OCI-LY7 (cell line): ENCODE measurements at places on chromosomes 1 and 21.
A peak's percentile ranks its signal among the peaks of the same experiment; 100 is the strongest.

DNA sequence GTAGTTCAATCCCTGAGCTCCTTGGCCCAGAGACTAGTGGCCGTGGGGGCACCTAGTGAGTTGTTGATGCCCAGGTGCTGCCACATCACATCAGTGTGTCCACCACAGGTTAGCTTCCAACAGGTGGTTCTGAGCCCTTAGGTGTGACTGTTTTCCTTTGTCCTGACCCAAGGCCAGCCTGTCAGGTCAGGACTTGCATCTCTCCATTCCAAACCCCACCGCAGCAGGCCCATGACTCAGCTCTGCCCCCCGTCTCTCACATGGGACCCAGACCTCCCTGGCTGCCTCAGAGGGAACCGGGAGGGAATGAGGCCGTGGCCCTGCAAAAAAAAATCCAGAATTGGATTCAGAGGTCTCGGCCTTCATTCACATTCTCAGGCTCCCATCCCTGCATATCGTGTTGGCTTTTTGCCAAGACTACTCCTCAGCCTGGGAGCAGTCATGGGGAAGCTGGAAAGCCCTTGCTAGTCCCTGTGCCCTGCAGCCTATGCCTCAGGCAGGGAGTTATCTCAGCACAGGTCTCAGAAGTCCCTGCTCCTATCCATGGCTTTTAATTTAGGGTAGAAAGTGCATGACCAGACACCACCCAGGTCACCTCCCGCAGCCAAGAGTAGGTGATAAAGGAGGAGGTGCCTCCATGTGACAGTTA lies 7.2 kb downstream of the INAVA start:
- DNase-seq = no peak

DNA sequence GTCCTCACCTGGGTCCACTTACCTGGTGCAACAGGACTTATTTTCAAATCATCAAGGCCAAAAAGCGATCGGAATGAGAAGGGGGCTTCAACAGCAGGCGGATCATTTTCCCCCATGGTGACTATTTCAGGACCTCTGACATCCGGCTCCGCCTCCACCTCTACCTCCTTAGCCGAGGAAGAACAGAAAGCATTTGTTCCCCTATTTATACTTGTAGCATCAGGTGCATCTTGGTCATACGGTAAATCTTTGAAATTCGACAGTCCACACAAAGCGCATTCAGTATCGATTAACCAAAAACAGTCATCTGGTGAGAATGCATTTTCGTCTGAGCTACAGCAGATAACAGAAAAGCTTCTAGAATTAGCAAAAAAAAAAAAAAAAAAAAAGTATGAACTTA lies 550 bp downstream of the TMPRSS3 start:
- no peak for DNase-seq

DNA sequence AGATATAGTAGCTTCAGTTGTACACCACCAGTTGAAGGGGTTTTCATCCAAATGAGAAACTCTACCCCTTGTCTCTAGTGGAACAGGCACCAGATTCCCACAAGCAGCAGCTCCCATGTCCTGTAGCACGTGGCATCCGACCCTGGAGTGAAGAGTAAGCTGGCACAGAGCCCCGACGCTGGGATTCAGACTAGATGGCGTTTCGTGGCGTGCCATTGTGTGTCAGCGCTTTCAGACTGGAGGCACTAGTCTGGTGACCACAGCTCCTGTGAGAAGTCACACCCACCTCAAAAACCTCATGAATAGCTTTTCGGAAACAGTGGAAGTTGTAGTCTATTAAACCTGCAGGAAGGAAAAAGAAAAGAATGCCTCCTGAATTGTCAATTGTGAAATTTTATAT lies 20.2 kb downstream of the RRAGC start:
- DNase-seq = no peak

DNA sequence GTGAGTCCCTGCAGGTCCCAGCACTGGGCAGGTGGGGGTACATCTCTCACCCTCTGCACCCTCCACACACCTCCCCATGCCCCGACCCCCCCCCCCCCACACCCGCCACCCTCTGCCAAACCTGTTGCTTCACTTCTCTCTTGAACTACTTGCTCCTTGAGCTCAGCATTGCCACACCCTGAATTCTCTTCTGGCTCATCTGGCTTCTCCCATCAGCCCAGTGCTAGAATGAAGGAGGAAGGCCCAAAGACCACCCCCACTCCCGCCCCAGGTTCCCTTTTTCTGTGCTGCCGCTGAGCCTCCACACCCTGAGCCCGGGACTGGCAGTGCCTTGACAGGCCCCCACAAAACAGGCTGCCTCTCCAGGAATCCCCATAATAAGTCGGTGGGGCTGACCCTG lies 6.4 kb upstream of the TNNI1 start:
- DNase-seq = no peak

DNA sequence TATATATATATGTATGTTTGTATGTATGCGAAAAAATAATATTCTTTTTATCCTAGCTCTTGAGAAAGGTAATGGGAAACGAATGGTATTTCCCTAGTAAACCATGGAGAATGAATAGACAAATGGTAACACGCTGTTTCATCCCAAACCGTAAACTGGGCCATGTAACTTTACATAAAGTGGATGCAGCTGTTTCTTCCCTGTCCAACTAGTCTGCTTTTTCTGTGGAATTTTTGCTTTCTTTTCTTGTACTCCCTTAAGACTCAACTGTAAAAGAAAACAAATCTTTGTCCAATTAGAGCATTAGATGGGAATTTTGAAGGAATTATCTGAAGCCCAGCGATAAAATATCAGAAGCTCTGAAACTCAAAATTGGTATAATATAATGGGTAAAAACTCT lies 198.1 kb downstream of the NFIA start:
- DNase-seq = no peak

GRCh38 chr1:153293480-153293775 lies 19.3 kb downstream of the PGLYRP3 start:
- no peak for DNase-seq

GRCh38 chr1:26882696-26883463 lies 7.2 kb downstream of the GPN2 start:
- DNase-seq = no peak

DNA sequence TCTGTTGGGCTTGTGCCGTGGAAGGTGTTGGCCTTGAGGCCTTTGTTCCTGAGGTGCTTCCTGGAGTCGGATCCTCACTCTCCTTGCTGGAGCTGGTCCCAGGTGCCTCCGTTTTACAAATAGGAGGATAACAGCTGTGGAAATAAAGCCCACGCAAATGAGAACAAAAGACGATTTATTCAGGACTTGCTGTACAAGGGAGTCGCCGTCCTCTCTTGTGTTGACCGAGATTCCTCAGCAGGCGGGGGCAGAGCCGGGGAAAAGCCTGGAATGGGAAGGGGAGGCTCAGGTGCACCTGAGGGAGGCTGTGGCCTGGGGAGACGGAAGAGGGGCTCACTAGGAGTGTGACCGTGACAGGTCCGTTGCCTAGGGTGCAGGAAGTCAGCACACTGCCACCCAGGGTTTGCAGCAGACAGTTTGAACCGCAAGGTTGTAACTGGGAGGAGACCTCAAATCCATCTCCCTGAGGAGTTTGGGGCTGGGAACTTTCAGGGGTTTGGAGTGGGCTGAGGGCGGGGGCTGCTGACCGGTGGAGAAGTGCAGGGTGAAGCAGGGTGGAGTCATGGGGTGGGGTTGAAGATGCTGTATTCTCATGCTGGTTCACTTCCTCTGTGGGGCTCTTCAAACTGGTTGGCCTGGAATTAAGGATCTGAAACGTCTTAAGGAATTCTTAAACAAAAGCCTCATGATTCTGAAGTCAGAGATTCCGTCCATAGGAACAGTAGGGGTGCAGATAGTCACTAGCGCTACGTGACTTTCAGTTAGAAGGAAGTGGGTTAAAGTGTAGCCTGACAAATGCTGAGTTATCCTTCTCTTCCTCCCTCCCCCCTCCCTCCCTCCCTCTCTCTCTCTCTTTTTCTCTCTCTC lies 2.6 kb upstream of the CSTB start:
- DNase-seq = no peak

- DNase-seq = peak; percentile 85
Observed at GRCh38 chr21:42659416-42660117, 6.1 kb downstream of the PDE9A start.

GRCh38 chr1:214717351-214717750 lies 114.4 kb downstream of the CENPF start:
- DNase-seq = no peak

DNA sequence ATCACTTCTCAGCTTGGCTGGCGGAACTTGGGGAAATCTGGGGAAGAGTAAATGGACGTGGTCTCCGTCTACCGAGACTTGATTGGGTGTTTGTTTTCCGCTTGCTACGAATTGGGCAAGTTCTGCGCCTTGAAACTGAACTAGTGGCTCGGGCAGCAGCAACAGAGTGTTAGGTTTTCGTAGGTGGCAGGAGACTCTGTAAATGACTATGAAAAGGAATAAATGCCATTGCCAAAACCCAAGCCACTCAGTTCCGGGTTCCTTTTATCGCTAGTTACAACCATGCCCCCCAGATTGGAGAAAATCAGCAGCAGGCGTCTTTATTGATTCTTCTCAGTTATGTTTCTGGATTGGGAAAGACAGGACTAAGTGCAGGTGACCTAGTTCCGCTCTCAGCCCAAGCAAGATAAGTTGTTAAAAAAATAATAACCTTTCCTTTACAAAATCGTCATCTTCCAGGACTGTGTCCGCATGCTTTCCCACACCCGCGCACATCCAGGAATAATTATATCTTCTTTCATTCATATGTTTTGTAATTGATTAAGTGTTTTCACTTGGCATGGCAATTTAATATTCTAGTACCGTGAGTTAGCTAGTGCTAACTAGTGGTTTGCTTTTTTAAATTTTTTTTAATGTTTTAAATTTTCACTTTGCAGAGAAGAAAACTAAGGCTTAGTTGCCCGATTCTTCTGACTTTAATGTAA lies 3.4 kb downstream of the LHX9 start:
- DNase-seq = no peak

DNA sequence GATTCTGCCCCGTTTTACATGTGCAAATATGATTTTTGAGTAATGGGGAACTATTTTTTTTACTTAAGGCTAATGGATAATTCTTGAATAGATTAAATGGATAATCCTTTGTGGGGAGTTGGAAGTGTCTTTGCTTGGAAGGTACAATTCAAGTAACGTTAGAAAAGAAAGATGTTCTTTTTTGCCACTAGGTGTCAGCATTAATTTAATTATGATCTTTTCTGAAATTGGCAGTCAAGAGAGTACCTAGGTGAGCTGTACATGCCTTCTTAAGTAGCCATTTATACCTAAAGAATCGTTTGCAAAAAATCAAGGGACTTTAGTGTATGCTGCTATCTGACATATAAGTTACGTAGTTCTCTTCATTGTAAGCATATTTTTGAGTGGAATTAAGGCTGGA lies 2.2 kb downstream of the FBXO28 start:
- DNase-seq = peak; percentile 78

GRCh38 chr1:117615474-117615873 lies 9.6 kb downstream of the TENT5C start:
- DNase-seq = peak; percentile 70

- no peak for DNase-seq
Observed at GRCh38 chr1:217734973-217735372, 103.8 kb downstream of the SPATA17 start.

- no peak for DNase-seq
Observed at GRCh38 chr1:221315330-221315729, 426.6 kb downstream of the DUSP10 start.
